AG04449 (cell line): ENCODE measurements at places on chromosomes 1 and 21.

DNA sequence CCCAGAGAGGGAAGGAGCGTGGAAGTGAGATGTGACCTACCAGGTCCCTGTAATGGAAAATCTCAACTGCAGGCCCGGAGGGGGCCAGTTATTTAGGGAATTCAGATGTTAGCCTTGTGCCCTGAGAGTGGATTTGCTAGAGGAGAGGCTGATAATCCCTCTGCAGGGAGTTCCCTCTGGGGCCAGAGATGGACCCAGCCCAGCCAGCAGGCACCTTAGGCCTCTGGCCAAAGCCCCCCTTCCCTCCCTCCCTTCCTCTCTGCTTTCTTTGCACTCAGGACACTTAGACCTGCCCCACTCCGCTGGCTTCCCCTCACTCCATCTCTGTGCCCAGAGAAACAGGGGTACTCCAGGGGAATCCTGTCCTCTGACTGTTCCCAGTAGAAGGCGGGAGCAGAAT is 1.5 kb upstream of the ATP1A2 start:
- no peak for DNase-seq

DNA sequence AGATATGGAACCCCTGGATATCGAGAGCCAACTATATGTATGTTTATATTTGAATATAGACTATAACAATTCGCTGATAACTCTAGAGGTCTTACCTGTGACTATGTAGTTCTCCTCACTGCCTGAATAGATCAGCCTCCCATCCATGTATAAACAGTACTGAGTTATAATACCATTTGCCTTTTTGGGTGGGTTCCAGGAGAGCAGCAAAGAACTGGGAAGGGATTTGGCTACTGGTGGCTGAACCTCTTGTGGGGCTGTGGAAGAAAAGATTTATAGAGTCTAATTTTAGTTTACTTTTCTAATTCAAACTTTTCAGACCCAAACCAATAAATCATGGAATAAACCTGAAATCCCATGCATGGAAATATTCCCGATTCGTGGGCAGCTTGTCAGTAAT is 376.9 kb downstream of the USH2A start:
- no peak for DNase-seq

DNA sequence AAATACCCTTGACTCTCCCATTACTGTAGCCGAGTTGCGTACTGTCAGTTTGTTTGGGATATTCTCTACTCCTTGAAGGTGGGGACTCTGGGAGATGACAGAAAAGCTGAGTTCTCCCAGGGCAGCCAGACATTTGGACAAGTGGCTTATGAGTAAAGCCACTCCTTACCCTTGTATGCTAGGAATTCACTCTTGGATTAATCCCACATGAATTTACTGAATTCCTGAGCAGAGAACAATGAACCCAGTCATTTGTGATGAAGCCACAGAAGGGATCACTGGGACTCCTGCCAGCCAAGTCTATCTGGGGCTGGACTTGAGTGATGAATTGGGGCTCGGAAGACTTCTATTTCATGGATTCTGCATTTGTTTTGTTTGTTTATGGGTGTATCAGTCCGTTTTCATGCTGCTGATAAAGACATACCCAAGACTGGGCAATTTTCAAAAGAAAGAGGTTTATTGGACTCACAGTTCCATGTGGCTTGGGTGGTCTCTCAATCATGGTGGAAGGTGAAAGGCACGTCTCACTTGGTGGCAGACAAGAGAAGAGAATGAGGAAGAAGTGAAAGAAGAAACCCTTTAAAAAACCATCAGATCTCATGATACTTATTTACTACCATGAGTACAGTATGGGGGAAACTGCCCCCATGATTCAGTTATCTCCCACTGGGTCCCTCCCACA is 25.1 kb downstream of the C1orf116 start:
- peak; percentile 49 for DNase-seq

- DNase-seq = no peak
Observed at GRCh38 chr1:110184446-110184845, 25.7 kb upstream of the KCNC4 start.

DNA sequence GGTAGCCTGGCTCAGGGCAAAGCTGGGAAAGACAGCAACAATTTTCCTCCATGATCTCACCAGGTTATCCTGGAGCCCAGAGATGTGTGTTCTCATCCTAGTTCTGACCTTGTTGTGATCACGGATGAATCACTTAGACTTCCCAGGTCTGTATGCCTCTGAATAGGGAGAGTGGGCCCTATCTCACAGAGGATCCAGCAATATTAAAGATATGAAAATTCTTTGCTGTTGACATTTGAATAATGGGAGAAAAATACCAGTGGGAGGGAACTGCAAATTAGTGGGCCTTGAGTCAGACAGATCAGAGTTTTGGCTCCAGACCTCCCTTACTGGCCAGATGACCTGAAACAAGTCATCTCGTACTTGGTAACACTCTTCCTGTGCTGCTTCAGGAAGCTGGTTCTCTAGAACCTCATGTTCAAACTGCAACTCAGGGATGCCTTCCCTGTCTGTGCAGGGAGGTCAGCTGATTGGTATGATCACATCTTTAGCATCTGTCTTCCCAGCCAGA is 32.8 kb upstream of the RNF19B start:
- DNase-seq = peak; percentile 51

DNA sequence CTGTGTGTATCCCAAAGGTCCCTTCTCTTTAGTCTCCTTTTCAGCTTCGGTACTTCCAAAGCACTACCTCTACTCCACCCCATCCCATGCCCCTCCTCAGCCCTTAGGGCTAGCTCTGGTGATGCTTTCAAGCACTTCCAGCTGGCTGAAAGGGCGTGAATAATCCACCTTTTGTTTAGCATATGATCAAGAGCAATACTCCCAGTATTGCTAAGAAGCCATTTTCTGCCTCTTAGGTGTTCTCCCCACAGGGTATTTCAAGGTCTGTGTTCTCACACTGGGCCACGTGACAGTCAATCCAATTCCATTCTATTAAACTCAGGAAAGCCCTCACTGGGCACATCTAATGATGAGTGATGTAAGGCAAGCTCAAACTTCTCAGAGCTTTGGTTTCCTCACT is 298.5 kb upstream of the PROX1 start:
- no peak for DNase-seq

DNA sequence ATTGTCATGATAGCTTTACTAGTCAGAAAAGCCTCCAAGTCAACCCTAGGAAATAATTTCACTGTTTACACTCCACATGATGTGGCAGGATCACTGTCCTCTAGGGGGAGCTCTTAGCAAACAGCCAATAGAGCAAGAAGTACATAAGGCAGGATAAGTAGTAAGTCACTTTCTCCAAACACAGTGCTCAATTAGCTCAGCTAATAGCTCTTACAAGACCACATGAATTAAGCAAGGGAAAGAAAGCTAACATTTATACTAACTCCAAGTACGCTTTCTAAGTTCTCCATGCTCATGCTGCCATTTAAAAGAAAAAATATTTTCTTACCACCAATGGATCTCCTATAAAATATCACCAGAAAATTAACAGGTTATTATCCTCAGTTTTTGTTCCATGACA is 66.9 kb upstream of the LRIF1 start:
- DNase-seq = no peak

DNA sequence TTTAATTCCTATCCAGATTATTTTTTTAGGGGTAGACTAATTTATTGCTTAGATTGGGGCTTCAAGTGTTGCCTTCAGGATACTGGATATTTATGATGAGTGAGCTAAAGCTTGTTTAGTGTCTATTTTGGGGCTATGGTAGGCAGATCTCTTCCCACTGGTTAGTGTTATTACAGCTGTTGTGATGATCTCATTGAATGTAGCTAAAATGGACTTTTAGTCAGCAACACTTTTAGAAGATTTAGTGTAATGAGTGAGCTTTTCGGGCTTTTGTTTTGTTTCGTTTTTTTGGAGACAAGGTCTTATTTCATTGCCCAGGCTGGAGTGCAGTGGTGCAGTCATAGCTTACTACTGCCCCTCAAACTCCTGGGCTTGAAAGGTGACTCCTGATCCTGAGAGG is 14.2 kb downstream of the THRAP3 start:
- no peak for DNase-seq

- no peak for DNase-seq
Observed at GRCh38 chr1:59169703-59170102, 127.2 kb upstream of the FGGY start.

DNA sequence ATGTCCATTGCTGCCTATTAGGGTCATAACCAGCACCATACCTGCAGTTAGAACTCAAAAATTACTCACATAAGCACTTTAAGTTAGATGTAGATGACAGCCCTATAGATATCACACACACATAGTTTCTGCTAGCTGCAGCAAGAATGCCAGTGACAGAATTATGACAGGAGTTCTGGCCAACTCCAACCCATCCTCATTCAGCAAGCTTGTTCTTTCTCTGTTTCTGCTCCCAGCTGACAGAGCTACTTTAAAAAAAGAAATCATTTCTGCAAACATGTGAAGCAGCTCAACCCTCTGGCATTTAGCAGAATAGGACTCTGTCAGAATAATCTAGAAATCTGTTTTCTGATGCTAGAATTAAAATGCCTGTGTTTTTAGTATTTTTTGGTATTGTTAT is 23.8 kb upstream of the OTUD7B start:
- no peak for DNase-seq

GRCh38 chr1:91606546-91607078 is 106.0 kb downstream of the CDC7 start:
- DNase-seq = no peak

- DNase-seq = peak; percentile 14
Observed at GRCh38 chr1:55993646-55994318, 585.6 kb downstream of the PLPP3 start.

- DNase-seq = no peak
Observed at GRCh38 chr1:160006312-160006940, 25.4 kb downstream of the PIGM start.

DNA sequence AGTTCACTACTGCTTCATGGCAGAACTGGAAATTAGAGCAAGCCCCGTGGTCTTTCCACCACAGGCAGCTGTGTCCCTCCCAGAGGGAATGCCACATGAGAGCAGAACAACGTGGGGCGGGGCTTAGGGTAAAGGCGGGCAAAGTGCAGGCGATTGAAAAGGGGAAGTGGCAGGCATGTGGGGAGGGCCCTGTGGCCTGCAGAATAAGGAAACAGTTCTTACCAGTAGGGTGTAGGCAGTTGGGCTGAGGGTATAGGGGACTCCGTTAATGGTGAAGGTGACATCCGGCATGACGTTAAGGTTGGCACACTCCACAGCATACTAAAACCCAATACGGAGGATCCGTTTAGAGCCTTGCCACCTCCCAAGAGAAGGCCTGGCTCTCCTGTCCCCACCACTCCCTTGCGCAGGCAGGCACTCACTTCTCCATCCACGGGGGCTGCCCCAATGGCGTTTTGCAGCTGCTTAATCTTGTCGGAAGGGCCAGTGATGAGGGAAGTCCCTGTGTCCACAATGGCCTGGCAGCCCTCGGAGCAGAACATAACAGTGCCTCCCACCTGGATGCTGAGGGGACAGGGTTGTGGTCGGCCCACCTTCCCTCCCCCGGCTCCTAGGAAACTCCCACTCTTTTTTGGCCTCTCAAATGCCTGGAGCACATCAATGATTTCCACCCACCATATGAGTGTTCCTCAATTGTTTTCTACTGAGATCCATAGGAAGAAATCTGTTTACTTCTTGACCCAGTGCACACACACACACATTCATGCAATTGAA is 9.1 kb upstream of the RAB7B start:
- no peak for DNase-seq

- no peak for DNase-seq
Observed at GRCh38 chr1:208108646-208109330, 135.4 kb downstream of the PLXNA2 start.

DNA sequence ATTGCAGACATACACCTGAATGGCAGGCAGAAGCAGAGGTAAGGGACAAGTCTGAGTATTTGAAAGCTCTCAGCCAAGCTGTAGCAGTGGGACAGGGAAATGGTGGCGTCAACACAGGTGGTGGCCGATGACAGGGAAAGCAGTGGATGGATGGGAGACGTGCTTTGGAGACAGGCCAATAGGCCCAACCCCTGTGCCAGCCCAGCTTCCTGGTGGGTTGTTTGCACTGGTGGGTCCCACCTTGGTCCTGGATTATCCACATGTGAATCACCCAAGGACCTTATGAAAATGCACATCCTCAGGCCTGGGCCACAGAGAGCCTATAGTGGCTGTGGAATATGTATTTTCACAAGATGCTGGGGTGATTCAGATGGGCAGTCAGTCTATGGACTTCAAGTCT is 203.7 kb upstream of the VAMP3 start:
- no peak for DNase-seq

DNA sequence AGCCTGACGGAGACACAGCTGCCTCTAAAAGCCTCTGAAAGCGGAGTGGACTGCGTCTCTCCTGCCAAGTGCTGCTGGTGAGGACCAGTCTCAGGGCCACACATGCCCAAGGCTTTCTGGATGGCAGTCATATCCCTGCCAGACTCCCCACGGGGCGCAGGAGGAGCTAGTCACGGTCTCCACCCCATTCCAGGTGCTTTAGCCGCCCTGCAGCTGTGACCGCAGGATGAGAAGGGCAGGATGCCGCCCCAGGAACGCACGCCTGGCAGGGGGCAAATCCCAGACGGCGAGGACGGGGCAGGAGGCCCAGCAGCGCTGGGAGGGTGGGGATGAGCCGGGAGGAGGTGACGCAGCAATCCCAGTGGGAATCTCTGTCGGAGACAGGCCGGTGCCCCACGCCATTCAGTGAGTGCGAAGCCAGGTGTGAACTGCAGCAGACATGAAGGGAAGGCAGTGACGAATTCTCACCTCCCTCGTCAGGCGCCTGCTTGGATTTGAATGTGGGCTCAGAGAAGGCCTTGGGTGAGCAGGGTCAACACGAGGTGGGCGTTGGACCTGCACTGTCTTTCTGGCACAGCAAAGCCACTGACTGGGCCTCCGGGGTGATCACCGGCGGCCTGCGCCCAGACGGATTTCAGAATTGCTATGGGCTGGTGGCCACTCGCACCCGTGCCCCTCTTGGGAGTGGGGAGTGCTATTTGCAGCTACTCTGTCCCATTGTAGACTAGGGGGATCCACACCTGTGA is 38.5 kb upstream of the SLC19A1 start:
- no peak for DNase-seq

DNA sequence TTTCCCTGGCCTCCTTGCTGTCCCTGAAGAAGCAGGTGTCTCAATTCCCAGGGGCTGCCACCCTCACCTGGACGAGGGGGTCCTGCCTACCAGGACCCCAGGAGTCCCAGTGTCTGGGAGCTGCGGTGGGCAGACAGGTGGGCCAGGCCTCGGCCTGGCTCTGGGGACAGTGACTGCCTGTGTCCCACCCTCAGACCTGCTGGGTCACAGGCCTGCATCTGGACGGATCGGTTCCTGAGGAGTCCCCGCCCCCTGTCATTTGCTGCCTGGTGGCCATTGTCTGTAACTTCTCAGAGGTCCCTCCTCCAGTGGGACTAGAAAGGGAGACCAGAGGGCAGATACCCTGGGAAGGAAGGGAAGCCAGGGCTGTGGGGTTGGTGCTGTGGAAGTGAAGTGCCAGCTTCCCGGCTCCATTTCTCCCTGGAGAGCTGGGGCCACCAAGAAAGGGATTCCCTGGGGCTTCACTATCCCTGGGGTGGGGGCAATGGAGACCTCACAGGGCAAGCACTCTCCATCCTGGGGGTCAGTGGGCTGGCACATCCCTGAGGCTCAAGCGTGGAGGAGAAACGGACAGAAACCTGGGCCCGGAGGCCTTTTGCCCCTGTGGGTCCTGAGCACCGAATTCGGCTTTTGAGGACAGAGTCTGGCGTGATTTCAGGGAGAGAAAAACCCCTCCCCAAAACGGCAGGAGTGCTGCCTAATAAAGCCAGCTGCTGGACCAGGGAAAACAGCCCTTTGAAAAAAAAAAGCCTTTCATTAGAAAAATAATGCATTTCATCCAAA is 157.3 kb downstream of the PEX14 start:
- DNase-seq = no peak

GRCh38 chr1:68015369-68015768 is 35.1 kb downstream of the DIRAS3 start:
- DNase-seq = no peak

- no peak for DNase-seq
Observed at GRCh38 chr1:218380125-218380977, 35.2 kb downstream of the TGFB2 start.

GRCh38 chr1:221241592-221241991 is 362.3 kb downstream of the HLX start:
- no peak for DNase-seq
